Pancreas (tissue), 10 donors: ENCODE measurements at places on chromosomes 3 and 15. TPM values are rescaled to one million over a fixed set of nuclear protein-coding genes. Genes with fewer than 3 reads are reported as not detected.

LIPH gene
- polyA plus RNA-seq, result 4.6 TPM

GRCh38 chr3:14962762-14963161, 15.4 kb downstream of the NR2C2 start:
- no peaks in the 10 kb centered on the region for H3K27me3 ChIP-seq
- no peaks in the 10 kb centered on the region for H3K4me1 ChIP-seq
- DNase-seq, result no peak
- H3K36me3 ChIP-seq, result no peaks in the 10 kb centered on the region
- H3K4me3 ChIP-seq, result no peak overlapping the region

TATDN2 gene
- 9.2 TPM for polyA plus RNA-seq

- H3K27me3 ChIP-seq, result no peaks in the 10 kb centered on the region
- H3K27ac ChIP-seq, result no peak overlapping the region
- no peaks in the 10 kb centered on the region for H3K4me1 ChIP-seq
Measured at GRCh38 chr3:101643861-101644613, 32.9 kb downstream of the ZBTB11 start.

GRCh38 chr3:106332129-106332528, 463.3 kb upstream of the CBLB start:
- no peak for DNase-seq
- H3K27ac ChIP-seq, result no peak overlapping the region
- H3K27me3 ChIP-seq, result no peaks in the 10 kb centered on the region
- H3K36me3 ChIP-seq, result no peaks in the 10 kb centered on the region
- H3K4me1 ChIP-seq, result no peaks in the 10 kb centered on the region
- H3K4me3 ChIP-seq, result no peak overlapping the region

DNA sequence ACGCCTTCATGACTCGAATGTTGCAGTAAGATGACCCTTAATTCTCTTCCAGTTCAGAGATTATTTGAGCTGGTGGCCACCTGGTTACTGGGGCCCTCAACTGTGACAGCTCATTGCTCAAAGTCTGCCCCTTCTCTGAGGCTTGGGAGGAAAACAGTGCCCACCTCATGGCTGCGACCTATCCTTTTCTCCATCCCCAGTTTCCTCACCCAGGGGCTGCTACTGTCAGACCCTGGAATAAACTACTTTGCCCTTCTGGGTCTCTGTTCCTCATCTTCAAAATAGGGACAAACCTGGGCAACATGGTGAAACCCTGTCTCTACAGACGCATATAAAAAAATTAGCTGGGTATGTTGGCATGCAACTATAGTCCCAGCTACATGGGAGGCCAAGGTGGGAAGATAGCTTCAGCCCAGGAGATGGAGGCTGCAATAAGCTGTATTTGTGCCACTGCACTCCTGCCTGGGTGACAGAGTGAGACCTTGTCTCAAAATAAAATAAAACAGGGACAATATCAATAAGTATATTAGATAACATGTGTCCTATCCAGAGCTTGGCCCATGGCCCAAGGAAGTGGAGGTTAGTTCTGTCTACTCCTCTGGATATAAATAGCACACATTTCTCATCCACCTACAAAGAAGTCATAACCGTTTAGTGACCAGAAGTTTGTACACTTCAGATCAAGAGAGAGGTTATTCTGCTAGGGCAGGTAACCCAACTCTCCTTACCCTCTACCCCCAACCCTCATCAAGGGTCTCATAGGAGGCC, 2.2 kb upstream of the RASL12 start:
- H3K36me3 ChIP-seq, result no peaks in the 10 kb centered on the region
- no peak for DNase-seq
- no peaks in the 10 kb centered on the region for H3K4me1 ChIP-seq
- no peak overlapping the region for H3K4me3 ChIP-seq

GRCh38 chr15:60509470-60509869, 30.5 kb upstream of the ICE2 start:
- no peak overlapping the region for H3K27ac ChIP-seq
- H3K4me1 ChIP-seq, result peaks cover 4% of the 10 kb centered on the region
- H3K36me3 ChIP-seq, result no peaks in the 10 kb centered on the region
- H3K4me3 ChIP-seq, result no peak overlapping the region
- no peaks in the 10 kb centered on the region for H3K27me3 ChIP-seq
- no peak for DNase-seq

DNA sequence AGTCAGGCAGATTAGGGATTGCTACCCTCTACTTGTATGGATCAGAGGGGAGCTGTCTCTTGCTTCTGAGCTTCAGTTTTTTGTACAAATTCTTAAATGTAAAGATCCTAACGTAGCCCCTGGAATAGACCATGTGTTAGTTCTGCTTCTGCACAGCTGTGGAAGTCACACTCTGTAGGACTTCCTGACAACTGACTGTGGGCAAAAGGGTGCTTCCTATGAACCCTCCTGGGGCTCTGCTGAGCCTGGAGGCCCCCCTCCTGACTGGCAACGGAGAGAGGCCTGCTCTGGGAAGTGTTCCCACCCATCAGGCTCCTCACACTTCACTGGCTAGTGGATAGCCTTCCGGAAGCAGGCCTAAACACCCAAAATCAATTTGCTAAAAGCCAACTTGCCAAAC, 131.0 kb downstream of the RPLP1 start:
- no peak for DNase-seq
- H3K27me3 ChIP-seq, result no peaks in the 10 kb centered on the region
- H3K4me3 ChIP-seq, result no peak overlapping the region
- no peaks in the 10 kb centered on the region for H3K36me3 ChIP-seq

DNA sequence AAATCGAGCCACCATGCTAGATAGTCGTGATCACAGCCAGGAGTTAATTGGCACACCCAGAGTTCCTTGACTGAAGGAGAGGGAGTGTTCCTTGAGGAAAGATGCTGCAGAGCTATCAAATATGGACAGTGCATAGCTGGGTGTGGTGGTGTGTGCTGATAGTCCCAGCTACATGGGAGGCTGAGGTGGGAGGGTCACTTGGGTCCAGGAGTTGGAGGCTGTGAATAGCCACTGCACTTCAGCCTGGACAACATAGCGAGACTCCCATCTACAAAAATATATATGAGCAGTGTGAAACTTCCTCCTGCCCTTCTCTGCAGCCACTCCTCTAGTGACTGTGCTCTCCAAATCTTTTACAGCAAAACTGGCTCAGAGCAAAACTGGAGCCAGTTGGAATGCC, 10.0 kb upstream of the USP13 start:
- H3K36me3 ChIP-seq, result no peaks in the 10 kb centered on the region
- no peak overlapping the region for H3K4me3 ChIP-seq
- no peaks in the 10 kb centered on the region for H3K27me3 ChIP-seq
- peaks cover 3% of the 10 kb centered on the region for H3K4me1 ChIP-seq
- no peak for DNase-seq
- H3K27ac ChIP-seq, result no peak overlapping the region

UROC1 gene
- 0.09 TPM for polyA plus RNA-seq

DNA sequence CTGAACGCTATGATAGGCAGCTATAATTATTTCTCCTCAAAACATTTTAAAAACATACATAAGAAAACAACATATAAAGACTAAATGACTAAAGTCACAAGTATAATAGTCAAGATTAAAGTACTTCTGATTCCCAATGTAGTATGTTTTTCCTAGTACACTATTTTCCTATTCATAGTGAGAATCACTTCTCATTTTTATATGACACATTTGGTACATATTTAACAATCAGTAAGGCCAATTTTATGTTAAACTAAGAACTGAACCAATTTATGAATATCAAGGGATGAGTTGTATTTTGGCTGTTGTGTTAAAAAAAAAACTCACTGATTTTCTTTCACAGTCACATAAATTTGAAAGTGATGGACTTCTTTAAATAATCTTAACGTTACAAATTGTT, 79.7 kb downstream of the DENND4A start:
- H3K36me3 ChIP-seq, result no peaks in the 10 kb centered on the region
- no peaks in the 10 kb centered on the region for H3K4me1 ChIP-seq
- no peak overlapping the region for H3K4me3 ChIP-seq
- no peak overlapping the region for H3K27ac ChIP-seq

DNA sequence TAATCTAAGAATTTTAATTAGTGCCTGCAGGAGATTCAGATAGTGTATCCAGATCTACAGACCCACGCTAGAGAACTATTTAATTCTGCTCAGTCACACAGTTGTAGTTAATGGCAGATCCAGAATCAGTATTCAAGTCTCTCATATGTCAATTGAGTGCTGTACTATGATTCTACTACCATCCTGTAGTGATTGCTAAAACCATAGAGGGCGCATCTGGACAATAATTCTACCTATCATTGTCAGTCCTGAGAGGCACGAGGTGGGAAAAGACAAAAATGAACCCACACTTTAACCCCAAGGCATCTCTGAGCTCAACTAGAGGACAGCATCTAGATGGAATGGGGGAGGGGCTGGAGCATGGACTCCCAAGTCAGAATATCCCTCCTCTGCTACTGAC, 22.7 kb downstream of the DHX36 start:
- H3K4me1 ChIP-seq, result no peaks in the 10 kb centered on the region
- DNase-seq, result no peak
- no peak overlapping the region for H3K27ac ChIP-seq

DNA sequence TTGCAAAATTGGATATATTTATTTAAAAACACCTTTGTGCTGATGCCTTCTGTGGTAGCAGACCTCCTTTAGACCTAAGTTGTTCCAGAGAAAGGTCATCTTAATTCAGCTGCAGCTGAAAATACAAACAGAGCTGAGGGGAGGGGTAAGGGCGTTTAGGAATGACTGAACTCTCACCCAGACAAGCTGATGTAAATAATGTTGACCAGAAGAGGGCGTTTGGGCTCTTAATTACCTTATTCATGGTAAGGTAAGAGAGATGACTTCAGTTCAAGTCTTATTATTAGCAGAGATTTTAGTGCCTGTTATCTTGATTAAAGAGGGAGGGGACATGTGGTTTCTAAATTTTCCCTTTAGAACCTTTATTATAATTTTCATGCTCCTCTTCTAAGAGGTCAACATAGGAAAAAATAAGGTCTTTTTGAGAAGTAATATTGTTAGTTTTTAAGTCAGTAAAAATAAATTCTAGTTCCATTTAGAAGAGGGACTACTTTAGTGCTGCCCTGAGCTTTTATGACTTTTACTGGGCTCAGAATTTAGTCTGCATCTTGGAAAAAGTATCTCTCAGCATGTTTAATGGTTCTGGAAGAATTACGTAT, 46.3 kb downstream of the GPR171 start:
- H3K4me1 ChIP-seq, result no peaks in the 10 kb centered on the region
- no peak for DNase-seq
- no peak overlapping the region for H3K4me3 ChIP-seq
- H3K27ac ChIP-seq, result no peak overlapping the region

GRCh38 chr3:43797794-43798193, 107.1 kb downstream of the ABHD5 start:
- no peak overlapping the region for H3K27ac ChIP-seq
- DNase-seq, result no peak
- H3K4me3 ChIP-seq, result no peak overlapping the region

SCG3 gene
- 67.5 TPM for polyA plus RNA-seq

GRCh38 chr3:66195347-66195783, 25.4 kb upstream of the SLC25A26 start:
- no peak overlapping the region for H3K27ac ChIP-seq
- peak; percentile 73 for DNase-seq
- H3K27me3 ChIP-seq, result no peaks in the 10 kb centered on the region
- H3K4me3 ChIP-seq, result peak overlapping the region; percentile 19
- H3K4me1 ChIP-seq, result no peaks in the 10 kb centered on the region

DNA sequence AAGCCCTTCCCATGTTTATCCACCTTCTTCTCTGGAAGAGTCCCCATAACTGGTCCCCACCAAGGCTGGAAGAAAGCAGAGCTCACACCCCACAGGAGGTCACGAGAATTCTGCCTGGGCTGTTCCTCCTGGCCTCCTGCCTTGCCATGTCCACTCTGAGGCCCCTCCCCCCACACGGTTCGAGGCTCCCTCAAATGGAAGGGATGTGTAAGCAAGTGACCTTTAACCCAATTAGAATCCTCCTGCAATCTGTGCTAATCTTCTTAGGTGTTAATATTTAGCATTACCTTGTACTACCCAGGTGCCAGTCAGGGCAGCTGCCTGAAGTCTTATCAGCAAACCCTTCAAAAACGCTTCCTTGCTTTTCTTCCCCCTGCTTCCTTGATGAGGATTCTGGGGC, 32.4 kb upstream of the DYNC1LI1 start:
- no peaks in the 10 kb centered on the region for H3K4me1 ChIP-seq
- no peaks in the 10 kb centered on the region for H3K27me3 ChIP-seq
- no peak overlapping the region for H3K4me3 ChIP-seq

GRCh38 chr3:117540597-117540996, 831.0 kb downstream of the TUSC7 start:
- DNase-seq, result no peak
- no peaks in the 10 kb centered on the region for H3K36me3 ChIP-seq
- H3K4me1 ChIP-seq, result no peaks in the 10 kb centered on the region
- H3K4me3 ChIP-seq, result no peak overlapping the region
- no peak overlapping the region for H3K27ac ChIP-seq

P2RY1 gene
- 15.1 TPM for polyA plus RNA-seq

DNA sequence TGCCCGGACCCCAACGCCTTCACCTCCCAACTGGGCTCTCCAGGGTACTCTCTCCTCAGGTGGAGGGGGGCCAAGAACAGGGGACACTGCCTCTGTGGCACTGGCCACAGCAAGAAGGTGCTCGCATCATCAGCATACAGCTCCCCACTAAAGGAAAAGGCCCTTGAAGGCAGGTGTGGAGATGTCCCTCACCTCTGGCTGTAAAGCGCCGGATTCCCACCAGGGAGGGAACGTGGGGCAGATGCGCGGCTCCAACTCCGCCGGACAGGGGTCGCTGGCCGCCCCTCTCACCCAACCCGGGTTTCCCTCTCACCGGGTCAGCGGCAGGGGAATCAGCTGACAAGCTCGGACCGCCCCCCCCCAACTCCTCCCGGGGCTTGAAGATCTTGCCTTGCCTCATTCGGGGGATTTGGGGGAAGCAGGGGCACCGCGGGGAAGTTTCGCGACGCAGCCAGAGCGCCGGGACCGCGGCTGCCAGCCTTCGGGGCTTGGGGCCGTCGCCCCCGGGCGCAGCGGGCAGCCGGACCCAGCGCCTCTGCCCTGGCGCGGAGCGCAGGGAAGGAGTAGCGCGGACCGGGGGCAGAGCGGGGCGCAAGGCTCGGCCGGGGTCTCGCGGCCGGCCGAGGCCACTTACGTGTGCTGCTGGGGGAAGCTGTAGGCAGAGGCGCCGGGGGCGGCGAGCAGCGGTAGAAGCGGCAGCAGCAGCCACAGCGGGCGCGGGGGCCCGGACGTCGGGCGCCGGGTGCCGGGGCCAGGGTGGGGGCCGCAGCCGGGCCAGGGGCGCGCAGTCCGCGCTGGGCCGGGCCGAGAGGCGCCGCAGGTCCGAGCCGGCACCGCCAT, 630 bp downstream of the CACNA2D2 start:
- H3K4me1 ChIP-seq, result no peaks in the 10 kb centered on the region
- H3K27me3 ChIP-seq, result no peaks in the 10 kb centered on the region
- no peak for DNase-seq
- no peaks in the 10 kb centered on the region for H3K36me3 ChIP-seq

TMC3 gene
- 0.05 TPM for polyA plus RNA-seq

- H3K36me3 ChIP-seq, result no peaks in the 10 kb centered on the region
- no peaks in the 10 kb centered on the region for H3K4me1 ChIP-seq
- no peak overlapping the region for H3K4me3 ChIP-seq
- no peaks in the 10 kb centered on the region for H3K27me3 ChIP-seq
- H3K27ac ChIP-seq, result no peak overlapping the region
- DNase-seq, result no peak
Measured at GRCh38 chr3:129560911-129561594, 18.1 kb downstream of the H1-8 start.

DNA sequence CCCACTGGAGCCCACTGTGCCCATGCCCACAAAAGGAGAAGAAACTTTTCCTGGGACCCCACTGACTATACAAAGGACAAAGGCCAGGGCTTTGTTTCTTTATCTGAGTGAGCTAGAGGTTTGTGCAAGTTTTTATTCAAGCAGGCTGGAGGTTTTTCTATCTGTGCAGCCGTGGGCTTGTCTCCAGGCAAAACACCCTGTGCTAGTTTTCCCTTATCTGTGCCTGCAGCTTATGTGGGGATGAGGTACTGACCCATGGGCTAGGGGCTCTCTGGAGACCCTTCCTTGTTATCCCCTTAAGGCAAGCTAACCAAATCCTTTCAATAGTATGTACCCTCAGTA, 545.5 kb downstream of the ZPLD1 start:
- no peak for DNase-seq
- H3K4me1 ChIP-seq, result peaks cover 6% of the 10 kb centered on the region
- H3K36me3 ChIP-seq, result no peaks in the 10 kb centered on the region
